ENCODE measurements at places on chromosomes 13 and 19. TPM values are rescaled to one million over a fixed set of nuclear protein-coding genes. Genes with fewer than 3 reads are reported as not detected.

Gene ZNF235
- total RNA-seq, result 1.4 TPM

Gene KLHL1
- total RNA-seq, result not detected

Gene HSPH1
- total RNA-seq, result 12.5 TPM

Gene ARRDC5
- total RNA-seq, result 0.15 TPM

Gene TEX29
- 0.47 TPM for total RNA-seq

Gene ZNF350
- 7.6 TPM for total RNA-seq

Gene ZNF726
- total RNA-seq, result 0.71 TPM

Gene BCAM
- 61.4 TPM for total RNA-seq

Gene SELENOW
- 59.4 TPM for total RNA-seq

Gene CATSPERD
- total RNA-seq, result not detected

Measured in pancreas (tissue), 10 donors.